NCI-H1092 treated with DMSO at 0.1 percent for 48 hours (cell line): ENCODE measurements at places on chromosomes 13 and 19.

GRCh38 chr13:97387890-97388289 is 46.1 kb upstream of the RAP2A start:
- DNase-seq = no peak

DNA sequence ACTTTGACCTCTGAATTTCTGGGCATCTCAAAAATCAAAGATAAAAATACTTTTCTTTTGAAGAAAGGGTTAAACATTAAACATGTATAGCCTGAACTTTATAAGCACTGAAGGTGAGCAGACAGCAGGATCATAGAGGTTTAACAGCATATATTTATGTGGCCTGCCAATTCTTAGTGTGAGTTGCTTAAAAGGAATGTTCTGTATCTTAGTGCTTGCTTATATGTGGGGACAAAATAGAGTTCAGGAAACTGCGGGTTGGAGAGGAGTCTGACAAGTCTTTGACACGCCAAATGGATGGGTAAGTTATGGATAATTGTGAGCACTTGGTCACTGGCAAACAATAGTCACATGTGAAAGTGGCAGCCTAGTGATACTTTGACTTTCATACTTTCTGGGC is 1419.4 kb upstream of the SPRY2 start:
- no peak for DNase-seq

DNA sequence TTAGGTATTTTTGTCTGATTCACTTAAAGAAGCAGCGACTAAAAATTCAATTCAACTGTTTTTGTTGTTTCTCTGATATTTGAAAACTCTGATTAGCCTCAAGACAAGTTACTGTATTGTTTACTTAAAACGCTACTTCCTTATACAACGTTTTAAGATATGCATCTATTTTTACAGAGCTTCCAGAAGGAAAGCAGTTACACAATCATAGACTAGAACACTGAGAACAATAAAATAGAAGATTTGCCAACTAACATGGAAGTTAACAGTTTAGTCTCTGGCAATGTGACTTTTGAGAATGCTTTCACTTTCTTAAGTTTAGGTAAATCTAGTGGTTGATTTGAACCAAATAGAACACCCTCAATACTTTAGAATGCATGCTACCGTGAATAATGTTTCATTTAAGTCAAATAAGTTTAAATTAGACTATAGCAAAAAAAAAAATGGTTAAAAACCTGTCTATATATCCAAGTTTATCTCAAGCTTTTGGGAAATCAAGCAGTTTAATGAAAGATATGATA is 614.8 kb downstream of the DACH1 start:
- DNase-seq = no peak

DNA sequence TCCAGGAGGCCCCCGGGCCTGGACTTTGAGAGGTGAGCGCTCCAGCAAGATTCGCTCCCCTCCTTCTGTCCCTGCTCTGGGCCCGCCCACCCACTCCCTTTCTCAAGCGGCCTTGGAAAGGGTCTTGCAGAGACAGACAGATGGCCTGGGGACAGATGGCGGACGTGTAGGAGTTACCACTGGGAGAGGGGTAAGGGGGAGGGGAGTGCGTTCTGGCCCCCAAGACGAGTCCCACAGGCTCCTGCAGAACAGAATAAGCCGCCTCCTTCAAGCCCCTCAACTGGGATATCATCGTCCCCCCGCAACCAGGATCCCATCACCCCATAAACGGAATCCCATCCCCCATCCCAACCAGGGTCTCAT is 3.6 kb upstream of the TNFAIP8L1 start:
- no peak for DNase-seq

DNA sequence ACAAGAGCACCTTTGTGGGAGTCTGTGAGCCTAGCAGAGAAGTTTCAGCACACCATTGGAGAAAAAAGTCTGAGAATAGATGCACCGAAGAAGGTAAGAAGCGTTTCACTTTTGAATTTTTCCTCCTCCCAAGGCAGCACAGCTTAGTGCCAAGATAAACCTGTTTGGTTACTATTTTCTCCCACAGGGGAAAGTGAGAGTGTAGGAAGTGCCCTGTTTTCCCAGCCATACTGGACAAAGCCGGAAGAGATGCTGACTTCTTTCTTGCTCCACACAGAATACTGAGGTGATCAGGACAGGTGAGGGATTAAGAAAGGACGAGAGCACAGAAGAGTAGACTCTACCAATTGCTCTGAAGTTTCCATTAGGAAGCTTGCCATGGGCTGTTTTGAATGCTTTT is 1011.0 kb upstream of the MIR17HG start:
- no peak for DNase-seq

- DNase-seq = no peak
Observed at GRCh38 chr13:85068231-85068630, 731.0 kb downstream of the SLITRK6 start.

DNA sequence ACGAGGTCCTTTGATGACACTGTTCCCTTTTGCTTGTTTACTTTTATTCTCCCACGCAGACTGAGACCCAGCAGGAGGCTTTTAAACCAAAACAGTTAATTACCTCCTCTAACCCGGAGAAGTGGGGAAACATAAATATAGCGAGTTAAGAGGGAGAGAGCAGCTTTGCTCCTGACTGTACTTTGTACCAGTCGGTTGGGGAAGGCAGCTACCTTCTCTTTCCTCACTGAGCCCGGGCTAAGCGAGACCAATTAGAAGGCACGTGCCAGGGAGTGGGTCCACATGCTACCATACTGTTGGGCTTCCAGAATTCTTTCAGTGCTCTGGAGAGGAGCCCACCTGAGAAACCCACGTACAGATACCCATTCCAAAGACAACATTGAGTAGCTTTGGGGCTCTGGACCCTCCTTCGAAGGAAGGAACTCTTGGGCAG is 124.2 kb downstream of the ZIC5 start:
- peak; percentile 45 for DNase-seq

DNA sequence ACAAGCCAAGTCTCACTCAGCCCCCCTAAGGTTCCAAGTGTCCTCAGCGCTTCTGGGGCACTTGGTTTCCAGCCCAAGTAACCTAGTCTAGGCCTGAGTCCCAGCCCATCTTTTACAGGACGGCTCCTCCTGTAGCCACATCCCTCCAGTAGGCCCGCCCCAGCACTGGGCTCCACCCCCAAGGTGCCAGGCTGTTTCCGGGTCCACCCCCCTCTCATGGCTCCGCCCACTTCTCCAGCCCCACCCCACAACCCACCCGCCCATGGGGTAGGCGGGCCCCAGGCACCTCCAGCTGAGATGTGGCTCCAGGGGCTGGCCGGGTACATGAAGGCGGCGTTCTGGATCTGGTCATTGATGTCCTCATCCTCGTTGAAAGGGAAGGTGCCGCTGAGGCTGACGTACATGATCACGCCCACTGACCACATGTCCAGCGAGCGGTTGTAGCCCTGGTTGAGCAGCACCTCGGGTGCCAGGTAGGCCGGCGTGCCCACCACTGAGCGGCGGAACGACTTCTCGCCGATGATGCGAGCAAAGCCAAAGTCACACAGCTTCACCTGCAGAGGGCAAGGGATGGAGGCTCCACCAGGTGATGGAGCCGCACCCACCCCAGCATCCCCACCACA is 17.2 kb upstream of the DACT3 start:
- DNase-seq = no peak

DNA sequence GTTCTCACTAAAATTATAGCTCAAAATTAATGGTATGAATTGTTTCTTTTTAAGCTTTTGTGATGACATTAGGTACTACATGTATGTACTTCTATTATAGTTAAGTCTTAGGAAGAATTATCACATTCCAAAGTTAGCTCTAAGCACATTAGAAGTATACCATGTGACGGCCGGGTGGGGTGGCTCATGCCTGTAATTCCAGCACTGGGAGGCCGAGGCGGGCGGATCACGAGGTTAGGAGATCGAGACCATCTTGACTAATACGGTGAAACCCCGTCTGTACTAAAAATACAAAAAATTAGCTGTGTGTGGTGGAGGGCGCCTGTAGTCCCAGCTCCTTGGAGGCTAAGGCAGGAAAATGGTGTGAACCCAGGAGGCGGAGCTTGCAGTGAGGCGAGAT is 1265.1 kb upstream of the SPRY2 start:
- DNase-seq = no peak

GRCh38 chr19:40810160-40810559 is 11.2 kb downstream of the EGLN2 start:
- no peak for DNase-seq

GRCh38 chr13:73556902-73557301 is 498.1 kb downstream of the KLF5 start:
- no peak for DNase-seq

DNA sequence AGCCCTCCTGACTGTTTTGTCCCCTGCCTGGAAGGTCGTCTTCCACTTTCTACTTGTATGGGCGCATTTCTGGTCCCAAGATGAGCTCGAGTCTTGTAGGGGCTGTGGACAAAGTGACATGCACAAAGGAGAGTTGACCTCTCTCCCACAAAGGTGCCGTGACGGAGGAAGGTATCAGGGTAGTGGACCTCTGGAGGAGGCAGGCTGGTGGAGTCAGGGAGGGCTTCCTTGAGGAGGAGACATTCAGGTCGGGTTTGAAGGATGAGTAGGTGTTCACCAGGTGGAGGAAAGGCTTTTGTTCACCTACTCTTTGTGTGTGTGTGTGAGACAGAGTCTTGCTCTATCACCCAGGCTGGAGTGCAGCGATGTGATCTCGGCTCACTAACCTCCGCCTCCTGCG is 1.7 kb downstream of the CYTH2 start:
- no peak for DNase-seq

DNA sequence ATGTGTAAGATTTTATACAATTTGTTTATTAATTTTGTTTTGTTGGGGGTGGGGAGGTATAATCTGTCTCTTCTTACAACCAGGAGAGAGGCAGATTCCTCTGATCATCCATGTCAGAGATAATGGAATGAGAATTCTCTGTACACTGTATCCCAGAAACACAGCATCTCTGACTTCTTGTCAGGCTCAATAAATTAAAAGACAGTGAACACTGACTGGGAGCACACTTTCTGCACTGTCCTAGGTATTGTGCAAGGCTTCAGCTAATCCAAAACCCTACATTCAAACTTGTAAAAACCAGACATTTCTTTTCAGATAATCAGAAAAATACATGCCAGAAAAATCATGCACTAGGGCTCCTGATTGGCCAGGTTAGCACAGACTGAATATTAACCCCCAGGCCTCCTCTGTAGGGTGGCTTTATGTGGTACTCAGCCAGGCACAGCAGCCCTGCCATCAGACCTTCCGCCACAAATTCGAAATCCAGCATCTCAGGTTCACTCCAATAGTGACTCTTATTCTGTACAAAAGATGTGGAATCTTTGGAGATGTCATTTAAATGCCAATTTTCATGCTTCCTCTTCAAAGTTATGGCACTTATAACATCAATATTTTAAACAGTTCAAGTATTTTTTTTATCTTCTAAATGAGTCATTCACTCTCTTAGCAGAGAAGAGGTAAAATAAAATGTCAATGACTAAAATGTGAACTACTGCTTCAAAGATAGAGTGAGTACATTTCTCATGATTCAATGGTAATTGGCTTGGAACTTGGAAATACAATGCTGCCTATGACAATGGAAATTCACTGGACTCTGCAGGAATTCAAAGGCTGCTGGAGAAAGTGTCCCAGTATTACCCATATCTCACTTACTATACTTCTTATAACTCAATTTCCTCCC is 211.5 kb downstream of the KLF12 start:
- DNase-seq = no peak

GRCh38 chr13:48000559-48001113 is 437 bp downstream of the SUCLA2 start:
- DNase-seq = peak; percentile 25

DNA sequence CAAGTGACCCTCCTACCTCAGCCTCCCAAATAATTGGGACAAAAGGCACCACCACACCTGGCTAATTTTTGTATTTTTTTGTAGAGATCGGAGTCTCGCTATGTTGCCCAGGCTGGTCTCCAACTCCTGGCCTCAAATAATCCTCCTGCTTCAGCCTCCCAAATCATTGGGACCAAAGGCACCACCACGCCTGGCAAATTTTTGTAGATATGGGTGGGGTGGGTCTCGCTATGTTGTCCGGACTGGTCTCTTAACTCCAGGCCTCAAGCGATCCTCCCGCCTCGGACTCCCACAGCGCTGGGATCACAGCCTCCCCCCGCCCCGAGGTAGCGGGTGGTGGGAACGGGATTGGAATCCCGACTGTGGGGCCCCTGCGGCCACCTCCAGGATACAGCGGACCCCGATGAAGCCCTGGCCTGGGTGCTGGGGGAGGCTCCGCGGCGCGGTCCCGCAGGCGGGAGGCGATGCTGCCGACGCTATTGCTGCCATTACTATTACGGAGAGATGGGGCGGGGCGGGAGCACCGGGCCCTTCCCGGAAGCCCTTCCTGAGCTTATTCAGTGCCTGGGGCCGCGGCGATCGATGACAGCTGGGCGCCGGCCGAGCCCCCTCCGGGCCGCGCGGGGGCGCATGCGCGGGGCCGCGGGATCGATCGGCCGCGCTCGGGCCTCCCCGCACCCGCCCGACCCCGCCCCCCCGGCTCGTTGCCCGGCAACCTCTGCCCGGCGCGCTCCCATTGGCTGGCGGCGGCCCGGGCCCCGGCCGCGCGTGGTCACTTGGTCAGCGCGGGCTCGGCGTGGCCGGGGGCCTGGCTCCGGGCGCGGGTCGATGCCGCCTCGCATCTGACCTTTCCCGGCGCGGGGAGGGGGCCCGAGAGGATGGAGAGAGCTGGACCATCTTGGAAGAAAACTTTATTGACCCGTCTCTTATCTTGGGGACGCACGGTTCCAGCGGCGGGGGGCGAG is 27.9 kb upstream of the ONECUT3 start:
- DNase-seq = peak; percentile 40

DNA sequence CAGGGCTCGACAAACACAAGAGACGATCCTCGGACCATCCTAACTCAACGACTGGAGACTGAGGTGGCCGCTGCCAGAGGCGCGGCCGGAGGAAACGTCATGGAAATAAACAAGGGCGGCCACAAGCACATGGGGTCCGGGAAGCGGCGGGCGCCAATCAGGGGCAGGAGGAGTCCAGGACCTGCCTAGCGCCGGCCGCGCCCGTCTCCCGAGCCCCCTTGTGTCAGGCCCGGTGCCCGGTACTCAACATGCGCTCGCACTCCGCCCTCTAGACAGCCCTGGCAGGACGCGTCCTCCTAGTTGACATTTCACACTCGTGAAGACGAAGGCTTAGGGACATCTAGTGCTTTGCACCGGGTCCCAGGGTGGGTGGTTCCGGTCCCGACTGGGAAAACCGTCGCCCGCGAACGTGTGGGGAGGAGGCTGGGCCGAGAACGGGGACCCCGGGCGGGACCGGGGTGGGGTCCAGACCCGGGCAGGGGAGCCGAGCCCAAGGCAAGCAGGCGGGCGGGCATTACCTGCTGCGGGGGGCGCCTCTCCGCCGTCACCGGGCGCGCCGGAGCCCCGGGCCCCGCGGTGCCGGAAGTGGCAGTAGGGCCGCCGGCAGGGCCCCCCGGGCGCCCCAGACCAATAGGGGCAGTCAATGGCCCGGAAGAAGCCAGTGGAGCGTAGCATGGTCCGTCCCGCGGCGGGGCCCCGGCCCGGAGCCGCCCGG is 442 bp downstream of the REXO1 start:
- DNase-seq = peak; percentile 8
